NCI-H748 treated with DMSO at 0.1 percent for 48 hours (cell line): ENCODE measurements at places on chromosomes 5 and 9.

DNA sequence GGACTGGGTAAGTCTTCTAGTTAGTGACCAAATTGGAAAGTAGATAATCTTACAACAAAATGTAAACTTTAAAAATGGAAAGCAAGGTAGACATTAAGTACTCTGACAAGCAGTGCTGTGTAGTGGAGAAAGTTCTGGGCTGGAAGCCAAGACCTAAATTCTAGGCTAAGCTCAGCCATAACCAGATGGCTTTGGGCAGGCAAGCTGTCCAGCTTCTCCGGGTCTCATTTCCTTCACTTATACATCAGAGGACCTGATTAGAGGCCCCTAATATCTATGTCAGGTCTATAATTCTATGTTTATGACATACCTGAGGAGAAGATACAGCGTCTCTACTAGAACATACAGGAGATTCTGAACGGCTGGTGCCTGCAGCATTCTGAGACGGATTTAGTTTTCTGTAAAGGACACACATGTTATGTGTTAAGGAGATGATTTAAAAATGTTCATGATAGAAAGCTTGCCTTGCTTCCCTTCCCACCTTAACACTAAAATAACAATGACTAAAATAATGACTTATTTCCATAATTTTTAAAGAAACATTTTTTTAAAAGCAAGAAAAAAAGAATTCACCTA lies 61.2 kb downstream of the ELL2 start:
- no peak for DNase-seq

DNA sequence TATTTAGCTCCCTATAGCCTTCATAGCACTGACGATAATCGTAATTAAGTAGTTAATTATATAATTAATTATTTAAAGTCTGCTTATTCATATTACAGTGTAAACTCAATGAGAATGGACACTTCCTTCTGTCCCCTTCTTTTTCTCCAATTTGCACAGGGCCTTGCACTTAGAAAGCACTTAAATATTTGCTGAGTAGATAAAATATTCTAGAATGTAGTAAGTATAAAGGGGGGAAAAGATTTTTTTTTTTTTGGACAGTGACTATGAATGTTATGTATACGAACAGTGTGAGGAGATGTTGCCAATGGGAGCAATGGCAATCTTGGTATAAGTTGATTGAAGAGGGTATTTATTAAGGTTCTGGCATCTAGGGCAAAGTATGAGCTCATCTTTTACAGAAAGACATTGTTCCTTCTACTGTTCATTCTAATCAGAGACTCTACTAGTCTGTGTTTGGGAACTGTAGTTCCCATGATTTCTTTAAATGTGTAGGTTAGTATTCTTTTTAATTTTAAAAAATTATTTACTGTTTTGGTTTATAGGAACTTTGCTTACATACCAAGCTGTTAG lies 49.4 kb downstream of the YTHDC2 start:
- DNase-seq = no peak

DNA sequence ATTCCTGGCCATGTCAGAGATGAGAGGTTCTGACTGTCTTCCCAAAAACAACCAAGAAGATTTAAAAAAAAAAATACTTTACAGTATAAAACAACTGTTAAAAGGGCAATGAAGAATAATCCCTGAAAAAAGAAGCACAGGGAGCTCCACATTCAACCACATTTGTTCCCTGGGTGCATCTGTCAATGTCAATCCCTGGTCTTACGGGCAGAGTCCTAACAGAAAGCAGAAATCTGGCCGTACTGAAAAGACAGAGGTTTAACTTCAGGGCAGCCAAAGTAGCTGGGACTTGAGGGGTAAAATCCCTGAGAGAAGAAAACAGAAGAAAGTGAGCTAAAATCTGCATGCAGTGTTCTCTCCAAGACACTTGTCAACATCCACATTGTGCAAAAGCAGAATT lies 76.6 kb downstream of the RICTOR start:
- no peak for DNase-seq

DNA sequence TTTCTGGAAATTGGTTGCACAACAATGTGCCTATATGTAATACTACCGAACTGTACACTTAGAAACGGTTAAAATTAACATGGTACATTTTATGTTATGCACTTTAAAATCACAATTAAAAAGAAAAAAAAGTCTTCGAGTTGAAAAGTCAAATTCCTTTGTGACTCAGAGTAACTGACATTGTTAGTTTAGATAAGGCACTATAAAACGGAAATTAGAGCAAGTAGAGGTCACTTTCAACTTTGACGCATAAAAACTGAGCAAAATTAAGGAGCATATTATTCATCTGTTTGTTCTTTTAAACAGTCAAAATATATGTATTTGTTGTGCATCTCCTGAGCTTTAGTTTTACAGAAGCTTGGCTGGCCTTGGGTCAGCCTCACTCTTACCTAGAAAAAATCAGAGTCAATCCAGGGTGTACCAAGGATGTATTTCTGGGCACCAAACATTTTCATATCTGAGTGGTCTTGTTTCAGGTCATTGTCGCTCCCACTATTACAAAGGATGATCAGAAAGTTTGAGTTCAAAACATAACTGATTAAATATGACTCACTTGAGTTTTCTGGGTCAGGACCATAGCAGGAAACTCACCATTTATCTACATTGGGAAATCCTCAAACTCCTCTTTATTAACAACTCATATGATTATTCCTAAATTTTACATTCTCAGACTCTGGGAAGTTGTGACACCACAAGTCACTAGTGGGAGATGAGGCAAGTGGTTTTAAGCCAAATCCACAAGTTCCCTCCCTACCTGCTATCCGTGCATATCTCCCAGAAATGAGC lies 160.6 kb downstream of the CCDC192 start:
- no peak for DNase-seq

- no peak for DNase-seq
Measured at GRCh38 chr5:64958757-64959391, 190.1 kb downstream of the CWC27 start.

GRCh38 chr5:150195736-150196485 lies 6.0 kb downstream of the SLC6A7 start:
- DNase-seq = no peak

GRCh38 chr5:32066448-32066847 lies 107.7 kb downstream of the GOLPH3 start:
- no peak for DNase-seq

- DNase-seq = no peak
Measured at GRCh38 chr5:111385051-111385450, 127.3 kb downstream of the STARD4 start.

DNA sequence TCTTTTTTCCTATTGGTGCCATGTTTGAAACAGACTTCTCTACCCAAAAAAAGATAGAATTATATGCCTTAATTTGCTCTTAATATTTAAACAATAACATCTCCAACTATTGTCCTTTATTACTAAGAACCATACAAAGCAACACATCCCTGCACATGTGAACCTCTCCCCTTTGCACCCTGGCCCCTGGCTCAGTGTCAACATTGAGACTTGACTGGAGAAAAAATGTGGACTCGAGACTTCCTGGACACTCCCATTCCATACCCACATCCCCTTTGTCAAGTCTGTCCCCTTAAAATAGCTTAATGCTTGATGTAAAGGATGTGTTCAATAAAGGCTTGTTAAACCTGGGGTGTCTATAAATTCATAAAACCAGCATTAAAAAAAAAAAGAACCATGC lies 53.2 kb downstream of the TTC39B start:
- DNase-seq = no peak

- DNase-seq = no peak
Measured at GRCh38 chr5:1122511-1123294, 10.8 kb upstream of the SLC12A7 start.

DNA sequence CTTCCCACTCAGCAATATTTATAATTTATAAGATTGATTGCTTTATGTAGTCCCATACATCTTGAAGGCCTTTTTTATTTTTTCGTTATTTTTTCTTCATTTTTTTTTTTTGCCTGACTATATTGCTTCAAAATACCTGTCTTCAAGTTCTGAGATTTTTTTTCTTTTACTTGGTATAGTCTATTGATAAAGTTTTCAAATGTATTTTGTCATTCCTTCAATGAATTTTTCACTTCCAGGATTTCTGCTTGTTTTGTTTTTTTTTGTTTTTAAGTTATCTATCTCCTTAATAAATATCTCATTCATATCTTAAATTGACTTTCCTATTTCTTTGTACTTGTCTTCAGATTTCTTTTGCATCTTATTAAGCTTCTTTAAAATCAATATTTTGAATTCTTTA lies 905.6 kb upstream of the CDH6 start:
- DNase-seq = no peak

- no peak for DNase-seq
Measured at GRCh38 chr5:39523821-39524220, 99.0 kb upstream of the DAB2 start.

DNA sequence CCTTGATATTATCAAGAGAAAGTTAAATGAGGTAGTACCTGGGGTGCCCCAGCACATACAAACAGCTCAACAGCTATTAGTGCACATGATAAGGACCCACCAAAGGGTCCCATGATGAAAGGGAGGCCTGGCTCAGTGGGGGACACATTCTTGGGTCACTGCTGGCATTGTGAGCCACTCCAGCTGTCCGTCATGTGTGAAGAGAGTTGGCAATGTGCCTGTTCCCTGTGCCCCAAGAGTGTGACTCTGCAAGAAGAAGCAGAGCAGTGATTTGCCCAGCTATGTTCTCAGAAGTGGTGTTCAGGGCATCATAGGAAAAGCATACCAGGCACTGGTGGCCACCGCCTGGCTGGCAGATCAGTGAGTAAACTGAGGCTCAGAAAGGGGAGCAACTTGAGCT lies 37.1 kb upstream of the TDRD7 start:
- DNase-seq = no peak

GRCh38 chr5:90495146-90495545 lies 20.5 kb downstream of the POLR3G start:
- DNase-seq = no peak

DNA sequence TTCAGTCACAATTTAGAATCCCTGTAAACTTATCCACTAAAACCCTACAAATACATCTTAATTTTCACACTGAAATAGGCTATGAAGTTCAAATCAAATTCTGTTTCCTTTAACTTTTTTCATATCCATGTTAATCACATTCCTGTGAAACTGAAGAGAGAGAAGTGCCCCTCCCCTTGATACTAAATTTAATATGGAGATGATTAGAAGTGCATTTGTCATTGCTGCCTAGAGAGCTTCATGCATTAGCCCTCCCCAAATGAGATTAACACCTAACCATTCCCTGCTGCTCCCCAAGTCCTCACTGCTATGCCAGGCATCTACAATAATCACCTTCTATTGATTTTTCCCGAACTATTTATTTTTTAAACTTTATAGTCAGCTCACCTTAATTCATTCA lies 85.1 kb upstream of the SPOCK1 start:
- no peak for DNase-seq

GRCh38 chr5:88251048-88251711 lies 17.5 kb downstream of the TMEM161B start:
- no peak for DNase-seq

DNA sequence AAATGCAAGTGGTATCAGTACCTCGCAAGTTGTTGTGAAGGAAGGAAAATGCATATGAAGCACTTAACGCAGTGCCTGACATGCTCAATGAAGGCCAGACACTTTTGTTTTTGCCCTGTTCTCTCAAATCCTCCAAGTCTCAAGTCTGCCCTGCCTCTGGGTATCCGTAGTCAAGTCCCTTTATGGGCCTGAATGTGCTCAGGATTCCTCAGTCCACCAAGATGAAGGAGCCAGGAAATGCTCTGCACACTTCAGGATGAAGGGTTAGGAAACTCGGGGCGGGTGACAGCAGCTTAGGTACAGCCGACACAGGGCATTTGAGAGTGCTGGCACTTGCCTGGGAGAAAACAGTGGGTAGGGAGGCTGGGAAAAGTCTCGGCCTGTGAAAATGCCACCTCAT lies 1.4 kb downstream of the ECSCR start:
- no peak for DNase-seq

- DNase-seq = no peak
Measured at GRCh38 chr5:160507221-160507721, 85.6 kb downstream of the PTTG1 start.

- no peak for DNase-seq
Measured at GRCh38 chr9:19049917-19050636, 850 bp downstream of the RRAGA start.

- DNase-seq = no peak
Measured at GRCh38 chr5:59092758-59093157, 509.9 kb downstream of the RAB3C start.

DNA sequence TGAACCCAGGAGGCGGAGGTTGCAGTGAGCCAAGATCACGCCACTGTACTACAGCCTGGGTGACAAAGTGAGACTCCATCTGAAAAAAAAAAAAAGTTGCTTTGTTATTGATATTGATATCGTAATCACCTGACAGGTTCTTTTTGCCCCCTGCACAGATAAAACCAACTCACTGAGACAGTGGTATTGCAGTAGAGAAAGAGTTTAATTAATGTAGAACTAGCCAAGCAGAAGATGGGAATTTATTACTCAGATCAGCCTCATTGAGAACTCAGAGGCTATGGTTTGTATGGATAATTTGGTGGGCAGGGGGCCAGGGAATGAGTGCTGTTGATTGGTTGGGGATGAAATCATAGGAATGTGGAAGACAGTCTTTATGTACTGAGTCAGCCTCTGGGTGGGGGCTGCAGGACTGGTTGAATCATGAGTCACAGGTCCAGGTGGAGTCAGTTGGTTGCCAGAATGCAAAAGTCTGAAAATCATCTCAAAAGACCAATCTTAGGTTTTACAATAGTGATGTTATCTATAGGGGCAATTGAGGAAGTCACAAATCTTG lies 35.8 kb upstream of the MEGF10 start:
- DNase-seq = no peak

DNA sequence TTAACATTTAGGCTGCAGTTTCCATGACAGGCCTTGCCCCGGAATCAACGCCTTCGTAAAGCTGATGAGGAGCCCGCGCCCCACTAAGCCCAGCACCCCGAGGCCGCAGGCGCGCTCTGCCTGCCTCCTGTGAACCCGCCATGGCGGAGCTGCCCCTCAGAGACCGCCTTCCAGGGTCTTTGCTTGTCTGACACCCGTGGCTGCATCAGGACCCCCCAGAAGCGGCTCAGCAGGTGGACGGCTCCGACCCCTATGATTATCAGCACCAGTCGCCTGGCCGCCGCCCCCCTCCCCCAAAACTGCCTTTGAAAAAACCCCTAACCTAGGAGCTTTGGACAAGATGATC lies 507 bp upstream of the DPH7 start:
- no peak for DNase-seq

DNA sequence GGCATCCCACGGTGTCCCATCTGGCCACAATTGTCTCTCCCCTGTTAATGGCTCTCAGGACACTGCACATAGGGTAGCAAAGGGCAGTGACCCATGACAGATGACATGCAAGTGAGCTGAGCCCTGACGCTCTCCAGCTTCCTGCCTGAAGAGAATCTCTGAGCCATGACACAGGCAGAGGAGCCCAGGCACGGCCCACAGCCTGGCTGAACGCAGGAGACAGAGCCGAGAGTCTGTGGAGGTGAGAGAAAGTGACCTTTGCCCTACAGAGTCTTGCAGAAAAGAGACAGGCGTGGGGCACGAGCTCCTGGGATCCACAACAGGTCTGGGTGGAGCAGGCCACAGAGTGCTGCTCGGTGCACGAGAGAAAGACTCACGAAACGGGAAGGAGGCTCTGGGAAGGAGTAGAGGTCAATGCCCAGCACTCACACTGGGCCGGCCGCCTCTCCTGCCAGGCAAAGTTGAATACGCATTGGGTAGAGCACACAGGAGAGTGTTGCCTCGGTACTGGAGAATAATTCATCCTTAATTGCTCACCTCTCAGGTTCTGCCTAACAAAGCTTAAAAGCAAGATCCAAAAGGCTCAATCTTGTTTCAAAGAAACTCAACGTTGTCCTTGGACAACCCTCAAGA lies 90.3 kb downstream of the MRPL36 start:
- no peak for DNase-seq
